ENCODE measurements at places on chromosomes 5 and 9. TPM values are rescaled to one million over a fixed set of nuclear protein-coding genes. Genes with fewer than 3 reads are reported as not detected.

- no peaks in the 10 kb centered on the region for H3K4me1 ChIP-seq
- H3K4me3 ChIP-seq, result no peak overlapping the region
- no peaks in the 10 kb centered on the region for H3K36me3 ChIP-seq
These were observed 12.6 kb upstream of the INSYN2B start for GRCh38 chr5:169992789-169993484.

DNA sequence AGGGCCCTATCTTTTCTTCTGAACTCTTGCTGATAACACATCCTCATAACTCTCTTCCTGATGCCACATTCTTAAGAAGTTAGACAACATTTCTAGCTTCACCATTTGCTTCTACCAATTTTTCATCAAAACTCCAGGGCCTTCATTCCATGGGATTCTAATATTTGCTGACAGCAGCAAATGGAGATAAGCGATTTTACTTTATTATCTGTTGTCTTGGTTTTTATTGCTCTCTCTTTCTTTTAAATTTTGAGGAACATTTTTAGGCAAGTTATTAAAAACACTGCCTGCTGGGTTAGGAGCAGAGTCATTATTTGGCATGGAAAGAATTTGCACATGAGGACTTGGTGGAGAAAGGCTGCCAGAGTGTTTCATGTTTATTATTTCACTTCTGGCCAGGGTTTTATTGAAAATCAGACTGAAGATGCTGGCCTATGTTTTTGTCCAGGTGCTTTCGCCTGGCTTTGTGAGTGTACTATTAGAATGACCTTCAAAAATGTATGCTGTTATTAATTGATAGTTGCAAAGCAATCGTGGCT lies 27.7 kb downstream of the NSG2 start:
- no peaks in the 10 kb centered on the region for H3K36me3 ChIP-seq
- H3K27me3 ChIP-seq, result no peaks in the 10 kb centered on the region
- H3K4me1 ChIP-seq, result no peaks in the 10 kb centered on the region
- no peak overlapping the region for H3K4me3 ChIP-seq
- DNase-seq, result no peak

DNA sequence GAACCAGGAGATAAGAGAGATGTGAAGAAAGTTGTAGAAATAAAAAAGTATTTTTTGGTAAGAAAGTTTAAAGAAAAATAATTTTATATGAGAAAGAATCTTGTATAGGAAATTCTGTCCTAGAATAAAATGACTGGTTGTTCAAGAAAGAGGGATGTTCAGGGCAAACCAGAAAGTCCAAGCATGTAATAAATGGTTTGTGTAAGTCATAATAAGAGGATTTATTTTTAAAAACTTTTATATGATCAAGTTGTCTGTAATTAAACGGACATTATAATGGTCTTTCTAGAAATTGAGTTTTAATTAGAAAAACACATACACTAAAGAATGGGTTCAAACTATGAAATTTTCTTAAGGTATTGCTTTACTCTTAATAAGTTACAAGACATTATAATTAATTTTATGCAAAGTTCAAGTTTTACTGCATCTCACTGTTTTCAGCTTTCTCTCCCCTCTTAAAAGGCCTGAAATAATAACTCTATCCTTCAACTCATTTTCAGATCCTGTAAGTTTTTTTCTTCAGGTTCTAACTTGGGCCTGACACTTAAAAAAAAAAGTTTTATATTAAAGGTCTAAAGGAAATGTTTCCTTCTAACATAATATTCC lies 56.1 kb upstream of the ZNF300 start:
- DNase-seq, result no peak
- no peaks in the 10 kb centered on the region for H3K36me3 ChIP-seq
- H3K27me3 ChIP-seq, result no peaks in the 10 kb centered on the region
- H3K27ac ChIP-seq, result no peak overlapping the region
- no peaks in the 10 kb centered on the region for H3K4me1 ChIP-seq

DNA sequence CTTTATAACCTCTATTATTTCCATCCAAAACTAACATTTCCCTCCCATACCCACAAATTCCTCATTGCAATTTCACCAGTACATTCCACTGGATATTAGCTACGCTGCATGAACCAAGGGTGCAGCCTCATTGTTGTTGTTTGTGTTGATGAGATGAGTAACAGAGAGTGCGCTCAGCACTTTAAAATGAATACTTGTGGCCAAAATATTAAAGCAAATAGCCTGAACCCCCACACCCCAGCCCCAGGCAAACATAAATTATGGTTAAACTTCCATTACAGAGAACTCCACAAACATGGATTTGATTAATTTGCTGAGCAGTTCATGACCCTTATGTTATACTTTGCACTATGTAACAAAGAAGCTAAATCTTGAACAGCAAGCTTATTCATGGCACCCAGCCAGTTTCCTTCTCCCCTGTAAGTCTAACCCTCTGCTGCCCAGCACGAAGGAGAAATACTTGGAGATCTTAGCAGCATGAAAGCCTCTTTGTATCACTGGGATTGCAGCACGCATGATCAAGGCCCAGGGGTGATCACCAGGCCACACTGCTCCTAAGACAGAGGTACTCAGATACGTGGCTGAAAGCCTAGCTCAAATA lies 205.0 kb downstream of the DOCK8 start:
- no peak for DNase-seq
- H3K27ac ChIP-seq, result no peak overlapping the region
- H3K27me3 ChIP-seq, result no peaks in the 10 kb centered on the region

- no peaks in the 10 kb centered on the region for H3K4me1 ChIP-seq
- H3K27me3 ChIP-seq, result peaks cover 3% of the 10 kb centered on the region
- DNase-seq, result no peak
- no peak overlapping the region for H3K4me3 ChIP-seq
- H3K36me3 ChIP-seq, result no peaks in the 10 kb centered on the region
These were observed 46.2 kb downstream of the PAX5 start for GRCh38 chr9:36987891-36988290.

GRCh38 chr9:107484117-107484723 lies 5.3 kb downstream of the KLF4 start:
- H3K4me1 ChIP-seq, result no peaks in the 10 kb centered on the region
- no peaks in the 10 kb centered on the region for H3K36me3 ChIP-seq
- H3K4me3 ChIP-seq, result no peak overlapping the region
- no peaks in the 10 kb centered on the region for H3K27me3 ChIP-seq

- no peaks in the 10 kb centered on the region for H3K27me3 ChIP-seq
- peaks cover 6% of the 10 kb centered on the region for H3K36me3 ChIP-seq
- peak overlapping the region; percentile 98 for H3K4me3 ChIP-seq
- peaks cover 66% of the 10 kb centered on the region for H3K4me1 ChIP-seq
These were observed 1.8 kb downstream of the SKP2 start for GRCh38 chr5:36153726-36154125.

DNA sequence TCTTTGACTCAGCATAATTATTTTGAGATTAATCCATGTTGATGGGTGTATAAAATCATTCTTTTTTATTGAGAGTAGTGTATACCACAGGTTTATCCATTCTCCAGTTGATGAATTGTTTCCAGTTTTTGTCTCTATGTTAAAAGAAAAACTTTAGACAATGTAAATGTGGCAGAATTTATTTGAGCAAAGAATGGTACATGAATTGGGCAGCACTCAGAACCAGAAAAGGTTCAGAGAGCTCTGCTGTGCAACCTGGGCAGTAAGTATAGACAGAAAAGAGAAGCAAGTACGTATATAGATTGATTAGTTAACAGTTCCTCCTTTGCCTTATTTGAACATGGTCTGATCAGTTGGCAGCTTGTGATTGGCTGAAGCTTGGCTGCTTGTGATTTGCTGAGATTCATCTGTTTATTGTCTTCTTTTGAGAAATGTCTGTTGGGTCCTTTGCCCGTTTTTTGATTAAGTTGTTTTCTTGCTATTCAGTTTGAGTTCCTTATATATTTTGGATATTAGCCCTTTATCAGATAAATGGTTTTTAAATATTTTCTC lies 41.4 kb downstream of the CDC42SE2 start:
- H3K4me3 ChIP-seq, result no peak overlapping the region
- no peaks in the 10 kb centered on the region for H3K36me3 ChIP-seq
- H3K27ac ChIP-seq, result no peak overlapping the region
- H3K27me3 ChIP-seq, result no peaks in the 10 kb centered on the region
- no peak for DNase-seq
- peaks cover 5% of the 10 kb centered on the region for H3K4me1 ChIP-seq

DNA sequence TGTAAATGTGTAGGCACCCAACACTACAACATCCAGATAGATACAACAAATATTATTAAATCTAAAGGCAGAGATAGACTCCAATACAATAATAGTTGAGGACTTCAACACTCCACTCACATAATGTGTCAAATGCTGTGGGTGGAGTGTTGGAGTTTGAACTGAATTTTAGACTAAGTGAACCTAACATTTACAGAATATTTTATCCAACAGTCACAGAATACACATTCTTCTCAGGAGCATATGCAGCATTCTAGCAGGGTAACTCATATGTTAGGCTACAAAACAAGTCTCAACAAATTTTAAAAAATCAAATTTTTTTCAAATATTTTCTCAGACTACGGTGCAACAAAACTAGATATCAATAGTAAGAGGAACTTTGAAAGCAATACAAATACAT lies 648.7 kb upstream of the CDH18 start:
- no peak overlapping the region for H3K4me3 ChIP-seq
- no peaks in the 10 kb centered on the region for H3K4me1 ChIP-seq
- H3K27ac ChIP-seq, result no peak overlapping the region
- H3K27me3 ChIP-seq, result no peaks in the 10 kb centered on the region

DNA sequence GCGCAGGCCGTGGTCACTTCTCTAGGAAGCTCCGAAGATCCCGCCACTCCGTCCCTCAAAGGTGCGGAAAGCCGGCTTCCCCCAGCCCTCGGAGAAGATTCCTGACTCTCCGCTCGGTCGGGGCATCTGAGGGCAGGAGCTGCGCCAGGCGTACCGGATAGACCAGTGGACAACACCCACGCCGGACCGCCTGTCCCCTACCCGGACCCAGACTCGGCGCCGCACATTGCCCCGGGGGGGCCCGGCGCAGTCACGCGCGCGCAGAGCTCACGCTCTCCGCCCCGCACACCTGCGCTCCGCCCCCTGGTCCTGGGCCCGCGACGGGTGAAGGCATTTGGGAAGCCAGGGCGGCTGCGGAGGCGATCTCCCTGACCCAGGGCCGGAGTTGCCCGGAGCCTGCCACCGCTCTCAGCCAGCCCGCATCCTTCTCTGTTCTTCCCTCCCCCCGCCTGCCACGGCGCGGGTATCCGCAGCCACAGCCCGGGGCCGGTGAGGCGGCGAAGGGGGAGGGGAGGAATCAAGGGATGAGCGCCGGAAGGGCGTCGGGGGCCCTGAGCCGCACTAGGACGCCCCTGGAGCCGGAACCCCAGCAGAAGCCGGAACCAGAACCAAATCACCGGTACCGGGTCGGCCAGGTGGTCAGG lies 448 bp downstream of the RELL2 start:
- H3K27ac ChIP-seq, result no peak overlapping the region
- H3K36me3 ChIP-seq, result peaks cover 1% of the 10 kb centered on the region
- H3K4me3 ChIP-seq, result peak overlapping the region; percentile 85
- no peak for DNase-seq
- H3K27me3 ChIP-seq, result no peaks in the 10 kb centered on the region

DNA sequence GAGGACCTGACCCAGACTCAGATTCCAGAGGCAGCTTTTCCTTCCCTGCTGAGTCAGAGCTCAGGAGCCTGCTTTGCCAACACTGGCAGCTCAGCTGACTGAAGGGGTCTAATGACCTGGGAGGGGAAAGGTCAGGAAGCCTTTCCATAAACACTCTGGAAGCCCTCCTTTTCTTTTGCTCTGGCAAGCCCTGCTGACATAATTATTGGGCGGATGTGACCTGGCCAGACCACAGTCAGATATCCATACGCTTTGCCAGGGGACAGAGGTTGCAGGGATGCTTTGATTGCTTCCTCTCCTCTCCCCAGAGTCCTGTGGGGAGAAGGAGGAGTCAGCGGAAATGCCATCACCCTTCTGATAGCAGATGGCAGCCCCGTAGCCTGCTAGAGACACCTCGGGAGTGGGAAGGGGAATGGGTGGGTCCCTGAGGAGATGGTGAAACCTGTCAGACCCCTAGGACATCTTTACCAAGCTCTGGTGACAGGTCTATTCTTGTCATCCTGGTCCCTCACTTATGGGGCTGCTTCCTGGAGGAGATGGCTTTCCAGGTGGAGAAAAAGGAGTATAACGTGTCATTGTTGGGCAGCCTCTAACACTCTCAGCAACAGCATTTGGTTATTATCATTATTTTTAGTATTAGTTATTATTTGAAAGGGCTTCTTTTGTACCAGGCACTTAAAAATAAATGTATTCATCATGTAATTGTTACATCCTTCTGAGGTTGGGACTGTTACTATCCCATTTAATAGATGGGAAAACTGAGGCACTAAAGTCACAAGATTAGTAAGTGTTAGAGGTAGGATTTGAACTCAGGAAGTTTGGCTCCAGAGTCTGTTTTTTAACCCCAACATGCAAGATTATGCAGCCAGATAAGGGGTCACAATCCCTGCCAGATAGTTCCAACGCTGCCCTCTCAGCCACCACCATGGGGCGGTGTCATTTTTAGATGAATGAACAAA lies 11.6 kb downstream of the COL27A1 start:
- no peaks in the 10 kb centered on the region for H3K27me3 ChIP-seq
- no peak overlapping the region for H3K27ac ChIP-seq
- no peak for DNase-seq
- peaks cover 9% of the 10 kb centered on the region for H3K4me1 ChIP-seq
- no peaks in the 10 kb centered on the region for H3K36me3 ChIP-seq

- peaks cover under 1% of the 10 kb centered on the region for H3K36me3 ChIP-seq
- peak overlapping the region; percentile 75 for H3K4me3 ChIP-seq
- no peak overlapping the region for H3K27ac ChIP-seq
- DNase-seq, result no peak
- H3K27me3 ChIP-seq, result no peaks in the 10 kb centered on the region
These were observed 1.6 kb downstream of the TDRD7 start for GRCh38 chr9:97413462-97413861.

DNA sequence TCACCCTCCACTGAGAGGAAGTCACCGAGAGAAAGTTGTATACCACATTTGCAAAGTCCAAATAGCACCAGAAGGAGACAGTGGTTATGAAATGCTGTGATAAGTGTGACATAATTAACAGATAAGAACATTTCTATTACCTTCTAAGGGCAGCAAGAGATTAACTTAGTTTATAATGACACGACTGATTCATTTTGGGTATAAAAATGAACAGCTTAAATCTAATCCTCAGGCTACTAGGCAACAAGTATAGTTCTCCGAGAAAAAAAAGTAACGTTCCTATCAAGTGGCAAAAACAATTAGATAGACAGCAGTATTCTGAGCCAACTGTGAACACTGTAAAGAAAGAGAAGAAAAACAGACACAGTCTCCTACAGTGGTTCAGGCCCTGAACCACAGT lies 431.2 kb upstream of the GRAMD2B start:
- no peak for DNase-seq
- no peak overlapping the region for H3K4me3 ChIP-seq
- no peaks in the 10 kb centered on the region for H3K4me1 ChIP-seq
- no peaks in the 10 kb centered on the region for H3K36me3 ChIP-seq

DNA sequence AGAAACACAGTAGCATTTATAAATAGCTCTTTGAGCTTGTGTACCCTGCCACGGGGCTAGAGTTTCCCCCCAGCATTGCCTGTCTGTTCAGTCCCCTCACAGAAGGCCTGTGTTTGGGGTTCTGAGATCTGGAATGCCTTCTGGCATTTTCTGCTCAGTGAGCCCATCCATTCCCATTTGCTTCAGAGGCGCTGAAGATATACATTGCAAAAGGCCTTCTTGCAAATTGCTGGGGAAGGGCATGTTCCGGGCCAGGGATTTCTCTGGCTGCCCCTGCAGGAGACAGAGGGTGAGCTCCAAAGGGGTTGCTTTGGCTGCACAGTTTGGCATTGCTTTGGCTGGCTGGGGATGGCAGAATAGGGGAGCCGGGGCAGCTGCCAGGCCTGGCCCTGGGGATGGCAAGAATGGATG lies 308.4 kb downstream of the MSX2 start:
- H3K4me3 ChIP-seq, result no peak overlapping the region
- H3K36me3 ChIP-seq, result no peaks in the 10 kb centered on the region

PCDHB16 gene
- 0.07 TPM for total RNA-seq

ANKRD34B gene
- not detected for total RNA-seq

ADAMTSL2 gene
- 0.68 TPM for total RNA-seq

TYRP1 gene
- not detected for total RNA-seq

PCDHGB6 gene
- 2.5 TPM for total RNA-seq

RPL37 gene
- total RNA-seq, result 1,699 TPM

All from Caco-2 (cell line).